NCI-H446 (cell line): ENCODE measurements at places on chromosomes 16 and 17.
A peak's percentile ranks its signal among the peaks of the same experiment; 100 is the strongest.

DNA sequence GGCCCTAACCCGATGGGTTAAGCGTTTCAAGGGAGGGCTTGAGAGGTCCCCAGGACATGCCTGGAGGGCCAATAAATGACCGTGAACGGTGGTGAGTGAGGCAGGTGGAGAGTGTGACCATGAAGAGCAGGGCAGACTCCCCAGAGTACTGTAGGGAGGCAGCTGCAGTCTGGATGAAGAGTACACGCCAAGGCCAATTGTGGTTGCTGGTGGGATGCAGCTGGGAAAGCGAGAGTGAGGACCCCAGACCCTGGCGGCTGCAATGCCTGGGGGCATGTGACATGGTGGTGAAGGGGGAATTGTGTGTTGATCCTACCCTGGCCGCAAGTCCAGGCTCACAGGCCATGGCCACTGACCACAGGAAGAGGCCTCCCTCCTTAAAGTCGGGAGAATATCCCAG is 62.9 kb downstream of the TMEM235 start:
- no peak for DNase-seq

DNA sequence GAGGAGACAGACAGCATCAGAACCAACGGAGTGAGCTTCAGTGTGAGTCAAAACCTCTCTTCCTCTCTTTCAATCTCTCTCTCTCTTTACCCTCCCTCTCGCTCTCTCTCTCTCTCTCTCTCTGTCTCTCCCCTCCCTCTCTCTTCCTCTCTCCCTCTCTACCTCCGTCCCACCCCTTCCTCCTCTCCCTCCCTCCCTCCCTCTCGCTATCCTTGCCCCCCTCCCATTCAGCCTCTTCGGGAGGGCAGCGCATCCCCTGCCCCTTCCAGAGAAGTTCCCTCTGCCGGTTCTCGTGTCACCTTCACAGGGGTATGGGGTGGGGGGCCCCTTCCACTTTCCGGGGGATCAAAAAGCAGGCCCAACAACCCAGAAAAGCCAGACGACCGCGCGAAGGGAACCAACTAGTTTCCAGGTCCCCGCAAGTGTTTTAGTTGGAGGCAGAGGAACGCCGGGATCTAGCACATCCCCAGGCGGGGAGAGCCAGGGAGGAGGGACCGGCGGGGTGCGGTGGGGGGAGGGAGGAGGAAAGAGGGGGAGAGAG is 28.9 kb upstream of the RBFOX1 start:
- no peak for DNase-seq

DNA sequence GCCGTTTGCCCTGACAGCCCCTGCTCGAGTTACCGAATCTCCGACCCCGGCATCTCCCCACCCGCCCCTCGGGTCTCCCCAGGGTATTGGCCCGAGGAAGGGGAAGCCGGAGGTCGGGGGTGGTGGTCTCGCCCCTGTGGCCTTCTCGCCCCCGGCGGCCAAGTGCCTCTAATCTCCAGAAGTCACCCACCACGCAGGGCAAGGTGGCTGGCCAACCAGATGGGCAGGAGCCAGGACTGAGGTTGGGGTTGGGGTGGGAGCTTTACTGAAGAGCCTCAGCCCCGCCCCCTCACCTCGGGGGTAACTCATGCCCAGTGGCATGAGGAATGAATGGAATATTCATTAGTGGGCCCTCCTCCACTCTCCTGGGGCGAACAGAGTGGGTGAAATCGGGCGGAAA is 637 bp downstream of the DHRS11 start:
- no peak for DNase-seq

GRCh38 chr16:78386557-78387324 is 287.3 kb downstream of the WWOX start:
- no peak for DNase-seq

DNA sequence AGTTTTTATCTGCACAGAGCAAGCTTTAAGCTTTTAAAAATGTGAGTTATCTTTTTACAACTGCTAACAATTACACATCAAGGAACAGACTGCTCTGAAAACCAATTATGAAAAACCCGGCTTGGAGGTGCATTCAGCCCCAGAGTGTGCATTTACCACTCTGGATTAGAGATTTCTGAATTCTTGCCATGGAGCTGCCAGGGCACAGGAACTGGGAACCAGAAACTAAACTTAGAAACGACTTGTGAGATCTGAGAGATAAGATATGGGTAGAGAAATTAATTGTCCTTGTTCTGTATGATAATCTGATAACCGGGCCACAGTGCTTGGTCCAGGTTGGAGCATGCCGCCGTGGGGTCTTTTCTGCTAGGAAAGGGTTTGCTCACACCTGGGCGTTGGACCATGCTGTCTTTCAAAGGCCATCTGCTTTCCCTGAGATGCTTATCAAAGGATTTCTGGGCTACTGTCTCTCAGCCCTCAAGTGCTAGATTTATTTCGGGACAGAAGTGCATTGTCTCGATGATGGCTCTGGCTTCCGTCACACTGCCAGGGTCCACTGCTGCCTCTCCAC is 210.0 kb downstream of the MAF start:
- DNase-seq: no peak

DNA sequence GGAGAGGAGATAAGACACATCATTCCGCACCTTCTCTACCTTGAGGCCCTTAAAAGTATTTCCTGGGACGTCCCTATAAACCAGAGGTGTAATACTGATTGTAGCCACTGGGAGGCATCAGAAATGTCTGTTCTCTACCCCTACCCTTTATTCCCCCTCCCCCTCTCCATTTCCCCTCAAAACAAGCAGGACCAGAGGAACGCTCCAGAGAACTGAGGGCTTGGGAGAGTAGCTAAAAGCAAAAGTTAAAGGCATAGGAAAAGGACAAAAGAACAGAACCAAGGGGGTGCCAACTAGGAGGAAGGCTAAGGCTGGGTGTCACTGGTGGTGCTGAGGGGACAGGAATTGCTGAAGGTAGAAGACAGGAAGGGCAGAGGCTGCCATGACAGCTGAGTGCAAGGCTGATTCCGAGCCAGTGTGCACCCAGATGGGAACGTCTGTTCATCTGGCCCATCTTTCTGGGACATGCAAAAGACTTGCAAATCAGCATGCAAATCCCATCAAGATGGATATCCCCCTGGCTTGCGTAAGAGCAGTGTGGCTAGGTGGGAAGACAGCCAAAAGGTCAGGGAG is 6.7 kb downstream of the CAMTA2 start:
- DNase-seq: peak; percentile 41

DNA sequence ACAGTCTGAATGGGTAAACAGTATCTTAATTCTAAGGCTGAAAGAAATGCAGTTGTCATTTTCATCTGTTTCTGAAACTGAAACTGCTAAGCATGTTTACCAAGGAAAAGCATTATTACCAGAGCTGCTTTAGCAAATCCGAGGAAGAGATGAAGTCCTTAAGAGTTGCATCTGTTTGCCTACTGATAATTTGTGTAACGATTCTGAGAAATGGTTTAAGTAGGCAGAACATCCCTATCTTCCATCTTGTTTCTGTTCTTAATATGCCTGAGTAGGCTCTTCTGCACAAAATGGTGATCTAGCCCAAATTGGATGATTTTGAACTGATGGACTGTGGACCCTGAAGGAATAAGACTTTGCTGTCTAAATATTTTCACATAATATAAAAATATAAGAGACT is 34.9 kb downstream of the NUP93 start:
- no peak for DNase-seq

GRCh38 chr16:71432906-71433305 is 8.9 kb downstream of the TLE7 start:
- DNase-seq: no peak

DNA sequence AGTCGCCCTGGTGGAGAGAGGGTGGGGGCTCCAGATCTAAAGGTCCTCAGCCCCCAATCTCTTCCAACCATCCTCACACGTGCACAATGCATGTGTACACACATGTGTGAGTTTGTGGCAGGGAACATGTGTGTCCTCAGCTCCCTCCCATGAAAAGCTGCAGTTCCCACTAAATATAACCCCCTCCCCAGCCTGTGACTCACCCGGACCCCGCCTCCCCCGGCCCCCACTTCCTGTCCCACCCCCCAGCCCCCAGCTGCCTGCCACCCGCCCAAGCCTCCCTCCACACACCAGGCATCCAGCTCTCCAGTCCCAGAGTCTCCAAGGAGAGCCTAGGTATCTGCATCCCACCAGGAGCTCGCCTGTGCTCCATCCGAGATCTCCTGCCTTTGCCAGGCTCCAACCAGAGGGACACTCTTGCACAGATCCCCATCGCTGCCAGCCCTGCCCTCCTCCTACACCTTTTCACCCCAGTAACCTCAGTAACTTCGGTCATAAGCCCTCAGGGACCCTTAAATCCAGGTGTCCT is 3.9 kb downstream of the DLG4 start:
- no peak for DNase-seq

DNA sequence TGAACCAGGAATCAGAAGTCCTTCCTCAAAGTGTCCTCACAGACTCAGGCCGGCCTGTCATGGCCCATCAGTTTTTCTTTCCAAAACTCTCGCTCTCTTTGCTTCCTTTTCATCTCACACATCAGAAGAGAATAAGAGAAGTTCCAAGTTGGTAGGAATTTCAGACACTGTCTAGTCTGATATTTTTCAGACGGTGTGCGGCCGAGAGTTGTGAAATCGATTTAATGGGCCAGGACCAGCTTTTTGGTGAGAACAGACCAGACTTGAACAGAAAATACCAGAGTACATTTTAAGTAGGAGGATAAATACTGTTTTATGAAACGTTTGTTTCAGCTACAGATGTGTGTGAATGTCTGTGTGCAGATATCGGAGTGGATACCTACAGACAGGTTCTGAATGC is 24.8 kb upstream of the RCVRN start:
- no peak for DNase-seq

DNA sequence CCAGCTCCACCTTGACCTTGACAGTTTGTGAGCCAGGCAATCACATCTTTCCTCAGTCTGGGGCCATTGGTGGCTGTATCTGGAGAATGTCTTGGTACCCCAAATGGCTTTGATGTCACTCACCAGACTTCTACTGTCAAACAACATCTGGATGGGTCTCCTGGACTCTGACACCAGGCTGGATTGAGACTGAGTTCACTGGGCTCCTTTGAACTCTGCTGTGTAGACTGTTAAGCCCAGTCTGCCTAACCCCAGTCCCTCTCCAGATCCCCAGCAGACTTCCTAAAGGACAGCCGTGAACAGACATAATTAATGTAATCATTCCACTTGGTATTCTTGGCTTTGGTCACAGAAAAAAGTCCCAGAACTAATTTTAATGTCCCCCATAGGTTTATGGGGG is 84.1 kb upstream of the KIFC3 start:
- DNase-seq: no peak

GRCh38 chr17:5820721-5821456 is 236.6 kb upstream of the NLRP1 start:
- DNase-seq: no peak

DNA sequence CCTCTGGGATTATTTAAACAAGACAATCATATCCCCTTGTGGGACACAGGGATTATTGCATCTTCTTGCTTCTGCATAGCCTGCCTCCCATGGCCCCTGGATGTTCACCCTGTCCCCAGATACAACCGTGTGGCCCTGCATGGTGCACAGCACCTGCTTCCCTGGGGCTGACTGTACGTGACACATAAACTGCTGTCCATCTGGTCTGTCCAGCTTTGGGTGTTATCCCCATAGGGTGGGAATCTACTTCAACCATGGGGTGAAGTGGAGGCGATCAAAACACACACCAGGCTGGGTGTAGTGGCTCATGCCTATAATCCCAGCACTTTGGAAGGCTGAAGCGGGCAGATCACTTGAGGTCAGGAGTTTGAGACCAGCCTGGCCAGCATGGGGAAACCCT is 138.8 kb downstream of the XYLT1 start:
- DNase-seq: no peak

- no peak for DNase-seq
Measured at GRCh38 chr16:27366687-27367460, 35.1 kb upstream of the IL21R start.

DNA sequence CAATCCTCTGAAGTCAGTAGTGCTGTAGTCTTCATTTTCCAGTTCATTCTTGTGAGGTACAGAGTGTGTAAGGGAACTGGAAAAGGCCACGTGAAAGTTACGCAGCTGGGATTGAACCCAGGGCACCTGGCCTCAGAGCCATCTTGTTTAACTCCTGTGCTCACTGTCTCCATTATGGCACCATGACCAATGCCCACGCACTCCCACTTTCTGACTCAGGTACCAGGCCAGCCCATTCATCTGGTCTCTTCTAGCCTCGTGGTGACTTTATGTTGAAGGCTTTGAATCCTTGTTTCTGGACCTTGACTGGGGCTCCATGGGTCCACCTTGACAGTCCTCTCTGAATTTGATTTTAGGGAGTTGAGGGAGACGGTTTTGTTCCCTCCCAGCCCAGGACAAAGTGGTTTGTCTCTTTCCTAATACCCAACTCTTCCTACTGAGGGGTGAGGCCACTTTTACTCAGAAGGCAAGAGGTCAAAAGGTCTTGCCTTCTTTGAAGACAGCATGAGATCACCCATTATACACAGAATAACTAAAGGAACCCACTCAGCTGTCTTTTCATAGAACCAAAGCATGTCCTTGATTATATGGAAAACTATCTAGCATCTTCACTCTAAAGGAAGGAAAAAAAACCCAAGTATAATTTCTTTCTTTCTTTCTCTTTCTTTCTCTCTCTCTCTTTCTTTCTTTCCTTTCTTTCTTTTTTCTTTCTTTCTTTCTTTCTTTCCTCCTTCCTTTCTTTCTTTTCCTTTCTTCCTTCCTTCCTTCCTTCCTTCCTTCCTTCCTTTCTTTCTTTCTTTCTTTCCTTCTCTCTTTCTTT is 50.0 kb downstream of the OTOA start:
- no peak for DNase-seq

DNA sequence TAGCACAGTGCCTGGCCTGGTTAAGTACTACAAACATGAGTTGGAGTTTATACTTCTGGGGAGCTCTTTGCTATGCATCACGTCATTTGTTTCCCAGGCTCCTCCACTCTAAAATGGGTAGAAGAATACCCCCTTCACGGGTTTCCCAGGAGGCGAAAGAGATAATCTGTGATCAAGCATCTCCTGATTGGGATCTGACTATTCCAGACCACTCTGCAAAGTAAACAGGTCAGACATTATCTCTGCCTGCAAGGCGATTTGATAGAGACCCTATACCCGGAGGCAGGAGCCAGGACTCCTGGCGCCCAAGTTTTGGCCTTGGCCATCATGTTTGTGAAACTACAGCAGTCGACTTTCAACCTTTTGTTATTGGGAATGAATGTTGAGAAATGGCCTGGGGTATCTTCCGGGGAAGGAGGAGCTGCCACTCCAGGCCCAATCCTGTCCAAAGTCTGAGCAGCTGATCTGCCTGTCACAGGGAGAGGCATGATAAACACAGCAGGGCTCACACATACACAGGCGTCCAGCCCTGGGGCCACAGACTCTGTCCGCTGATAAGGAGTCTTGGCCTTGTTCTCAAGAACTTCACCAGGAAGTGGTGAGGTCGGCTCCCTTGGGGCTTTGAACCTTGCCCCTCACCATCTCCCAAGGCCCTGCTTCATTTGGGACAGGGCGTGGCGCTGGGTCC is 199.9 kb downstream of the MAF start:
- no peak for DNase-seq

- DNase-seq: no peak
Measured at GRCh38 chr17:32771396-32771795, 105.5 kb downstream of the MYO1D start.

- DNase-seq: no peak
Measured at GRCh38 chr17:47274319-47275069, 20.9 kb downstream of the ITGB3 start.

- DNase-seq: no peak
Measured at GRCh38 chr16:11604783-11605563, 18.3 kb upstream of the LITAF start.
